ENCODE measurements at places on chromosomes 2 and 18. TPM values are rescaled to one million over a fixed set of nuclear protein-coding genes. Genes with fewer than 3 reads are reported as not detected.

GRCh38 chr18:38690626-38691025 is 1125.0 kb upstream of the CELF4 start:
- no peak for DNase-seq
- no peak overlapping the region for H3K4me3 ChIP-seq
- no peaks in the 10 kb centered on the region for H3K4me1 ChIP-seq

GRCh38 chr18:6120820-6121279 is 225.5 kb upstream of the TMEM200C start:
- no peak overlapping the region for H3K27ac ChIP-seq
- H3K4me1 ChIP-seq = no peaks in the 10 kb centered on the region
- no peaks in the 10 kb centered on the region for H3K36me3 ChIP-seq
- no peaks in the 10 kb centered on the region for H3K27me3 ChIP-seq

DNA sequence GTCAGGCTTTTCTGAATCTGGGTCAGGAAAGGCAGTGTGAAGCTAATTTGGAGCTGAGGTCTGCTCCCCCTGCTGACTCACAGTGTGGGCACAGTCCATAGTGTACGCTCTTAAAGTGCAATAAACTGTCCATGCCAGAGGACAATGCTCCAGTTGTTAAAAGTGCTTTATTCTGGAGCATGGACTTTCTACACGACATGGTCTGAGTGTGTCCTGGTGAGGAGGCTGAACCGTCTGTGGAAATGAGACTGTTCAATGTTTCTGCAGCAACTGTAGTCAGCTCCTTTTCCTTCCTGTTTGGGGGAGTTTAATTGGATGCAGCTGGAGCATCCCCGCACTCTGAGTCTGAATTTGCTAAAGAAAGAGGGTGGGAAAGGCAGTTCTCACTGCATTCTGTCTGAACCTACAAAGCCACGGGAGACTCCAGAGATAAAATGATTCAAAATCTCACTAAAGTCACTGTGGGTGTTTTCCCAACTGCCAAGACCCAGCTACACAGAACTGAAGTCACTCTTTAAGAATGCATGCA is 110.2 kb upstream of the TRIB2 start:
- H3K4me3 ChIP-seq = peak overlapping the region; percentile 30
- H3K27ac ChIP-seq = peak overlapping the region; percentile 42
- H3K27me3 ChIP-seq = no peaks in the 10 kb centered on the region
- H3K36me3 ChIP-seq = no peaks in the 10 kb centered on the region
- H3K4me1 ChIP-seq = peaks cover 32% of the 10 kb centered on the region
- peak; percentile 66 for DNase-seq

DNA sequence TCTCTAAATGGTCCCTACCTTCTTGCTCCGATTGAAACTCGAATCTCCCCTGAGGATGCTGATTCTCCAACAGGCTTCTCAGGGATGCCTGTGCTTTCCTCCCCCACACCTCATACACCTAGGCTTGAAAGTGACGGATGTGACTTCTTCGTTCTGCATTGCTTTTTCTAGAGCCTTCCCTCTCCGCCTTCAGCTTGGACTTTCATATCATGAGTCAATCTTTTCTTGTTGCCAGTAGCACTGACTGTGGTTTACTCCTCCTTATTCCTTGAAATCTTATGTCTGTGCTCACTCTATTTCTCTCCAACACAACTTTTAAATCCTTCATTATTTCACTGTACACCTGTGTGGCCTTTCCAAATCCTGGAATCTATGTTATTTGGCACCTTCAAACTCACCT is 451.4 kb downstream of the TMX3 start:
- peaks cover 47% of the 10 kb centered on the region for H3K4me1 ChIP-seq
- DNase-seq = peak; percentile 77
- peak overlapping the region; percentile 46 for H3K4me3 ChIP-seq
- H3K36me3 ChIP-seq = no peaks in the 10 kb centered on the region

- peak overlapping the region; percentile 20 for H3K4me3 ChIP-seq
- peaks cover 26% of the 10 kb centered on the region for H3K4me1 ChIP-seq
- no peaks in the 10 kb centered on the region for H3K27me3 ChIP-seq
- DNase-seq = peak; percentile 88
- H3K36me3 ChIP-seq = no peaks in the 10 kb centered on the region
- peak overlapping the region; percentile 46 for H3K27ac ChIP-seq
These were observed 24.7 kb upstream of the COLEC12 start for GRCh38 chr18:525036-525797.

DNA sequence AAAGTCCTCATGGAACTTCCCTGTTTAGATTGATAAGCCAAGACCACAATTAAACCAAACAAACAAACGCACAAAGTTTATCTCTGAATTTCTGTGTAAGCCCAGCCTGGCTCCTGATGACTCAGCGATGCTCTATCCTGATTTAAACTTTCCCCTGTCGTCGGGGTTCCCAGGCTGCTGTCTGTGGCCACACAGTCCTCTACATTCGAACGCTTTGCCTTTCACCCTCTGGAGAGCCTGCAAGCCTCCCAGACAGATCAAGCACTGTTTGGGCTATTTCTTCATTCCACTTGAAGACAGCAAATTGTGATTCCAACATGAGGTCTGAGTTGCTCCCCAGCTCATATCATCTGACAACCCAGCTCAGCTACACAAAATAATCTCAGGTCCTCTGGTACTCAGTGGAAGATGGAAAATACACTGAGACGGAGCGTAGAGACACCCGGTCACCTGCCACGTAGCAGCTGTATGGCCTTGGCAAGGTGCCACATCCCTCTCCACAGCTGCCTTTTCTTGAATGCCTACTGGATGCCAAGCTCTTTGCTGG is 51.2 kb downstream of the CYRIA start:
- no peak overlapping the region for H3K4me3 ChIP-seq
- no peaks in the 10 kb centered on the region for H3K36me3 ChIP-seq
- no peaks in the 10 kb centered on the region for H3K4me1 ChIP-seq
- peaks cover 14% of the 10 kb centered on the region for H3K27me3 ChIP-seq
- no peak for DNase-seq

GRCh38 chr2:85436836-85437487 is 18.4 kb downstream of the SH2D6 start:
- H3K36me3 ChIP-seq = no peaks in the 10 kb centered on the region
- peak overlapping the region; percentile 60 for H3K27ac ChIP-seq
- peak overlapping the region; percentile 60 for H3K4me3 ChIP-seq
- no peak for DNase-seq

DNA sequence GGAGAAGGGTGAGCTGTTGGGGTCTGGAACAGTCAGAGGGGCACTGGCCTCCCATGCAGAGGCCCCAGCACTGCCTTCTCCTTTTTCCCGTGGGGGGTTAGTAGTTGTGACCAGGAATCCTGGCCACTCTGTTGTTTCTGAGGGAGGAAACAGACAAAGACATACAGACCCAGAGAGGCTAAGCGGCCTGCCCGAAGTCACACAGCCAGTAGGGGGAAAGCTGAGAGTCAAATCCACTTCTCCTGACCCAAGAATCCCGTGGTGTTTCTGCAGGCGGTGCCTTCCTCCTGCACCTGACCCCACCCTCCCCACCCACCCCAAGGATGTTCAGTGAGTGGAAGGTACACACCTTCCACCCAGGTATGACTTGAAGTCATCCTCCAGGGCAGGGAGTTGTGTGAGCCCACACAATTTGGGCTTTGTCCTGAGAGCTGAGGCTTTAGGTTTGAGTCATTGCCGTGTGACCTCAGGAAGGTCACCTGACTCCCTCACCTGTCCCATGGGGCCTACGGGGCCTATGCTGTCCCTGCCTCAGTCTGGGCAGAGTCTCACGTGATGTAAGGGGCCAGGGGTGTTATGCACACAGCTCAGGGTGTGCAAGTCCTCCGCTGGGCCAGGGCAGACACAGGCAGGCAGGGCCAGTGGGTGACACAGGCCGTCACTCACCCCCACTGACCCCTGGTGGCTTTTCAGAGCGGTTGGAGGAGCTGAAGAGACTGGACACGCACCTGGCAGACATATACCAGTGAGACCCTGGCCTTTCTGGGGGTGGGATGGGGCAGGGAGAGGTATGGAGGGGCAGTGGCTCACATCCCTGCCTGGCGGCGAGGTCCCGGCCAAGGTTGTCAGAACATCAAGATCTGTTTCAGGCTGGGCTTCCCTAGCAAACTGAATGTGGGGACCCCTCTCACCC is 5.0 kb downstream of the NT5DC4 start:
- no peaks in the 10 kb centered on the region for H3K36me3 ChIP-seq
- no peak overlapping the region for H3K4me3 ChIP-seq
- H3K27ac ChIP-seq = no peak overlapping the region

DNA sequence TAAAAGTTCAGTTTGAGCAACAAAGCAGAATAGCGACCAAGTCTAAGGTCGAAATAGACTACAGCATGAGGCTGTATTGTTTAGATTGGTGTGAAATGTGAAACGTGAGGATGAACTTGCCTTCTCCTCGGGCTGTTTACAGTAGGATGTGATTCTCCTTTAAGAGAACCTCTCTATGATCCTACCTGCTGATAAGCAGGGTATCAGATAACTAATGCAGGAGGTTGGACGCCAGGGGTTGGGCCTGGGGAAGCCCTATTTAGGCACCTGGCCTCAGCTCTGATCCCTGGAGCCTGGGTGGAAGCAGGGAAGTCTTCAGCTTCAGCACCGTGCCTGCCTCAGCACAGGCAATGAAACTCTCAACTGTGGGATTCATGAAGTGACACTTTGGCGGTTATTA is 11.4 kb downstream of the CRYGD start:
- H3K36me3 ChIP-seq = no peaks in the 10 kb centered on the region
- no peak overlapping the region for H3K4me3 ChIP-seq
- H3K4me1 ChIP-seq = no peaks in the 10 kb centered on the region
- H3K27me3 ChIP-seq = peaks cover 33% of the 10 kb centered on the region
- DNase-seq = no peak
- H3K27ac ChIP-seq = no peak overlapping the region

DNA sequence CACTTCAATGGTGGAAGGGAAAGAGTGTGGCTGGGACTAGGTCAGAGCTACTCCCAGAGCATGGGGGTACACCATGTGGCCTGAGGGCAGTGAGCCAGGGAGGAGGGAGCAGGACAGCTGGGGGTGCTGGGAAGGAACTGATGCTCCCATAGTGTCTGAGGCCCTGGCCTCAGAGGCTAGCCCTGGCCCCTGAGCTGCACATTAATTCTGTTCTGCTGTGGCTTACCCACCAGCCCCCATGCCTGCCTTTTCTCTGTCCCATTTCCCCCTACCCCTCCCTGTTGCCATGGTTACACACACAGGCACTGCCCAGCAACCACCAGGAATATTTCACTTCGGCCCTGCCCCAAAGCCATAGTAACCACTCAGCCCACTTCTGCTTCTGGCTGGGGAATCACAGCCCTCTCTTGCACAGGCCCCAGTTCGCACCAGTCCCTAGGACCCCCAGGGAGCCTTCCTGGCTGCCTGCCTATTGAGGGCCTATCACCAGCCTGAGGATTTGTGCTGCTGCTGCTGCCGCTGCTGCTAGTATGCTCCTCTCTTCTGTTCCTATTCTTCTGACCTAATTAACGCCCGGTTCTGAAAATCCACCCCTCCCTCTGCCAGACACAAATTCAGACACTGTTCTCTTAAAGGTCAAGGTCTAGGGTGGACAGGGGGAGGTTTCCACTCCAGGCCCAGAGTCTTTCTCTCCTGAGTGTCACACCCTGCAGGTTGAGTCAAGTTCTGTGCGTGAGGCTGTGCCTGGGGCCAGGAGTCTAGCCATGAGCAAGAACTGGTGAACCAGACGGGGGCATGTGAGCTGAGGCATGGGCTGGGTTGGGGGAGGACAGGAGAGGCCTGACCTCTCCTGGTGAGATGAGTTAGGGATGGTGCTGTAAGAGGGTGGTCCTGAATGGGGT is 87.1 kb upstream of the MCFD2 start:
- H3K27ac ChIP-seq = peak overlapping the region; percentile 44
- peak; percentile 47 for DNase-seq
- no peak overlapping the region for H3K4me3 ChIP-seq
- H3K4me1 ChIP-seq = peaks cover 18% of the 10 kb centered on the region
- no peaks in the 10 kb centered on the region for H3K27me3 ChIP-seq

Gene ZNF396
- total RNA-seq = 0.13 TPM

Gene STPG4
- not detected for total RNA-seq

Gene INPP5D
- not detected for total RNA-seq

Gene DNAJC5G
- total RNA-seq = not detected
